Dermis lymphatic vessel endothelial cell (primary cell): ENCODE measurements at places on chromosomes 5 and 9. TPM values are rescaled to one million over a fixed set of nuclear protein-coding genes. Genes with fewer than 3 reads are reported as not detected.

AGXT2 gene
- not detected in 2 replicates for total RNA-seq

LURAP1L gene
- 0.69 and 1.3 TPM in 2 replicates for total RNA-seq

ADGRD2 gene
- total RNA-seq: not detected in 2 replicates

C5orf52 gene
- not detected in 2 replicates for total RNA-seq

OGN gene
- not detected in 2 replicates for total RNA-seq

PAEP gene
- total RNA-seq: not detected in 2 replicates

BNC2 gene
- 1.0 and 1.8 TPM in 2 replicates for total RNA-seq

SPINK4 gene
- not detected in 2 replicates for total RNA-seq

MEIKIN gene
- total RNA-seq: not detected in 2 replicates

TAF11L10 gene
- not detected in 2 replicates for total RNA-seq

CNTLN gene
- total RNA-seq: 6.5 and 8.8 TPM in 2 replicates

IFNK gene
- total RNA-seq: not detected in 2 replicates

PKN3 gene
- total RNA-seq: 5.8 and 8.5 TPM in 2 replicates

SETX gene
- 90.7 and 112 TPM in 2 replicates for total RNA-seq

PRRC1 gene
- total RNA-seq: 33.9 and 36.2 TPM in 2 replicates

FOXE1 gene
- total RNA-seq: not detected in 2 replicates

PCDHGA7 gene
- 0.65 and 1.4 TPM in 2 replicates for total RNA-seq

PIK3R1 gene
- 42.7 and 59.0 TPM in 2 replicates for total RNA-seq

SLC9A3 gene
- total RNA-seq: 0.87 and 0.95 TPM in 2 replicates

FRRS1L gene
- total RNA-seq: under 0.01 TPM in 2 replicates

ZNF367 gene
- total RNA-seq: 1.7 and 2.3 TPM in 2 replicates

PCDHGA6 gene
- 2.4 and 2.9 TPM in 2 replicates for total RNA-seq

MYOT gene
- not detected in 2 replicates for total RNA-seq

ENTPD8 gene
- 0.17 and 0.33 TPM in 2 replicates for total RNA-seq

SLC34A1 gene
- total RNA-seq: not detected in 2 replicates

SLC6A19 gene
- total RNA-seq: not detected in 2 replicates

PCDHGA10 gene
- total RNA-seq: 5.2 and 6.0 TPM in 2 replicates

SLC34A3 gene
- not detected in 2 replicates for total RNA-seq

FGFR4 gene
- total RNA-seq: 1.3 and 3.3 TPM in 2 replicates

C9orf50 gene
- not detected in 2 replicates for total RNA-seq

SLC44A1 gene
- total RNA-seq: 13.8 and 29.3 TPM in 2 replicates

IFNA10 gene
- total RNA-seq: not detected in 2 replicates

MCTP1 gene
- 43.4 and 74.3 TPM in 2 replicates for total RNA-seq

RAD50 gene
- total RNA-seq: 7.3 and 12.0 TPM in 2 replicates

ROPN1L gene
- total RNA-seq: 3.0 and 3.6 TPM in 2 replicates

SPOCK1 gene
- total RNA-seq: 0.33 and 0.52 TPM in 2 replicates

HRH2 gene
- total RNA-seq: not detected in 2 replicates

NKD2 gene
- under 0.01 and 0.11 TPM in 2 replicates for total RNA-seq

MEGF10 gene
- total RNA-seq: 0.43 and 1.6 TPM in 2 replicates

FOXD4L5 gene
- 0.09 TPM in 1 of 2 replicates, not detected in the other for total RNA-seq

GFRA3 gene
- total RNA-seq: not detected in 2 replicates

ZNF618 gene
- 6.7 and 7.8 TPM in 2 replicates for total RNA-seq

GLRA1 gene
- not detected in 2 replicates for total RNA-seq

PGM5 gene
- 87.0 and 134 TPM in 2 replicates for total RNA-seq

BTNL3 gene
- under 0.01 TPM in 2 replicates for total RNA-seq

NEURL1B gene
- 0.09 and 0.11 TPM in 2 replicates for total RNA-seq

CENPK gene
- 4.2 and 4.9 TPM in 2 replicates for total RNA-seq

UNC13B gene
- total RNA-seq: 18.7 and 19.9 TPM in 2 replicates

PCDHB13 gene
- 1.1 and 1.3 TPM in 2 replicates for total RNA-seq

LMNB1 gene
- 12.4 and 22.5 TPM in 2 replicates for total RNA-seq

ELL2 gene
- 14.2 and 17.0 TPM in 2 replicates for total RNA-seq

WDR38 gene
- not detected in 2 replicates for total RNA-seq

FCN2 gene
- not detected in 2 replicates for total RNA-seq

SHISAL2B gene
- not detected in 2 replicates for total RNA-seq
